Ureter (tissue), 1 donor: ENCODE measurements at places on chromosomes 1 and 21.

DNA sequence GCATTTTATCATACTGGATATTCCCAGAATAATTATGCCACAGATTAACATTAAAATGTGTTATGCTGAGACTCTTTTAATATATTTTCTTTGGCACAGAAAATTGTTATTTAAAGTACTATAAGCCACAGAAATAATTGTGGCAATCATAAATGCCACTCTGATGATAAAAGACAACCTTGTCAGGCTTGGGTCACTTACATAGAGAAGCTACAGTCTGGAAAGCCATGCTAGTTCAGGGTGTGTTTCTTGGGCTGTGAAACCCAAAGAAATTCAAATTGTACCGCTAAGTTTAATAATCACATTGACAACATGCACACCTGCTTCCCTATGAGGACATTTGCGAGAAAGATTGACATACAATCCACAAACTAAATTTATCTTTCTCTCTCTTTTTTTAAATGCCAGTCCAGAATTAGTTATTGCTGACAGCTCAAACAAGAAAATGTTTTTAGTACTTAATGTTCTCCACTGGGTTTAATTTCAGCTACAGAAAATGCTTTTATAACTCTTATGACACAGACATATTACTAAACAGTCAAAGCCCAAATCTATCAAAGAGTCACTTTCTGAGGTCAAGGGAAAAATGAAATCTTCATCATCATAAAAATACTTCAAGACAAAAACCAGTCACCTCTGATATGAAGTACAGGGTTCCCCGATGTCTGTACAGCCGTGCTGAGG is 38.7 kb downstream of the TTC13 start:
- no peak for DNase-seq

DNA sequence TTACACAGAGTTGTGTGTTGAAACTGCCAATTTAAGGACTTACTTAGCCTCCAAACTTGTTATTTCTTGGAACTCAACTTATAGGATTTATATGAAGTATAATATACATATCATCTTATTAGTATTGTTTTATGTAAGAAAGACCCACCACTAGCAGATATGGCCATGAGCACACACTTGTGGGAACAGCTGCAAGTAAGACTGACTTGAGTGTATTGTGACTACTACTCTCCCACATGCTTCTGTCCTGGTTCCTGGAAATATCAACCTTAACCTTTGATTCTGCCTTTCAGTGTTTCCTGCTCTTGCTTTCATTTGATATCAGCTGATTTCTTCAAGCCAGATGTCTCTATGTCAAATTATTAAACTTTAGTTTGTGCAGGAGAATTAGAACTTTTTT is 175.3 kb downstream of the MAGI3 start:
- no peak for DNase-seq

- DNase-seq: no peak
Measured at GRCh38 chr1:206521127-206521526, 13.8 kb downstream of the RASSF5 start.

GRCh38 chr1:225581186-225581585 is 71.7 kb downstream of the ENAH start:
- no peak for DNase-seq

GRCh38 chr1:85088408-85088784 is 40.1 kb upstream of the MCOLN3 start:
- no peak for DNase-seq

- no peak for DNase-seq
Measured at GRCh38 chr1:190588424-190588823, 110.8 kb upstream of the BRINP3 start.

DNA sequence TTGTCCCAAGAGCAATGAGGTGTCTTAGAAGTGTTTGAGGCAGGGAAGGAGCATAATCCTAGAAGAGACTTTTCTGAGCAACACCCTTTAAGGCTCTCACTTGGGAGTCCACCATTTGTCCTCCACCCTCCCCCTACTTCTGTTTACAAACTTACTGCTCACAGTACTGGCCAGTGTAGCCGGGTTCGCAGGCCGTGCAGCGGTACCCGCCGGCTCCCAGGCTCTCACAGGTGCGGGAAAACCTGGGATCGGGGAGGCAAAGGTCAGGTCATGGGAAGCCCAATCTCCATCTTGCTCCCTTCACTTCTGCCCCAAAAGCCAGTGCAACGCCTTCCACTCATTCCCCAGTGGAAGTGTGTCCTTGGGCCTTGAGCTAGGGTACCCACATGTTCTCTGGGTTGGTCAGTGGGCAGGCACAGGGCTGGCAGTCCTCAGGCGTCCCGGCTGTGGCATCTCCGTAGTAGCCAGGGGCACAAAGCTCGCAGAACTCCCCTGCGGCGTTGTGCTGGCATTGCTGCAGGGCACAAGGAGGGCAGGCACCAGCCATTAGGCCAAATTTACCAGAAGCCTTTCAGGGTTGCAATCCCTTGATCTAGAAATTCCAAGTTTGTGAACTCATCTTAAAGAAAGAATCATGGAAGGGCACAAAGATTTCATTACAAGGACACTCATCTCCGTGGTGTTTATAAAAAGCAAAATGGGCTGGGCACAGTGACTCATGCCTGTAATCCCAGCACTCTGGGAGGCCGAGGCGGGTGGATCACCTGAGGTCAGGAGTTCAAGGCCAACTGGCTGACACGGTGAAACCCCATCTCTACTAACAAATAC is 49.8 kb downstream of the LDLRAD2 start:
- no peak for DNase-seq

DNA sequence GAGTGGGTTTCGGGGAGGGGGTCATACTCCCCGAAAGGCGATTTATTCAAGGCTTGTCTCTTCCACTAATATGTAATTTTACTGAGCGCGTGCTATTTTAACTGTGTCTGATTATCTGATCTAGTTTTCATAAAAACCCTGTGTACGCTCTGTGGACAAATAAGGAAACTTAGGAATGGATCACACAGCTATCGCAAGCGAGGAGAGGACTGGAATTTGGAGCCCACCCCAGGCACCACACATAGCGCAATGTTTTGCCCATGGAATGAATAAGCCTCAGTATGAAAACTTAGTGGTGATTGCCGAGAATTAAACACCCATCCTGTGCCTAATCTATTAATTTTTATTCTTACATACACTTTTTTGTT is 9.8 kb upstream of the RAB42 start:
- DNase-seq: no peak

- no peak for DNase-seq
Measured at GRCh38 chr1:150484861-150485260, 2.4 kb upstream of the TARS2 start.

DNA sequence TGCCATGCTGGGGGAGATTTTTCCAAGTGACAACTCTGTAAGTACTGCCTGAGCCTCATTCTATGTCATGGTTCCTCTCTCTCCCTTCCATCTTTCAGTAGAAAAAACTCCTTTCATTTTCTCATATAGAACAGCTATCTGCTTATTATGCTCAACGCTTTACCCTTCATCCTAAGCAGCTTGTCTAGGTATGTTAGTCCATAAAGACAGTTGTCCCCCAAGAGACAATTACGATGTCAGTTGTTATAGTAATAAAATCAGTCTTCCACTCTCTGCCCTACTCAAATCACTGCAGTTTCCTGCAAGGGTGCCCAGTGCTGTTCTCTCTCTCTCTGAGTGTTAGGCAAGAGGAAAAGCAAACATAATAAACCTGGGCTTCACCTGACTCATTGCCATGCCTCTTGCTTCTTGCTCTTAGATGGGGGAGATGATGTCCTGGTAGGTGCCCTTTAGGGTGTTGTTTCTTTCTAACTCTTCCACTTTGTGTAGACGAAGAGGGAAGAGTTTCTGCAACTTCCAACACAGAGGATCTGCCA is 59.4 kb downstream of the PAPPA2 start:
- DNase-seq: no peak

DNA sequence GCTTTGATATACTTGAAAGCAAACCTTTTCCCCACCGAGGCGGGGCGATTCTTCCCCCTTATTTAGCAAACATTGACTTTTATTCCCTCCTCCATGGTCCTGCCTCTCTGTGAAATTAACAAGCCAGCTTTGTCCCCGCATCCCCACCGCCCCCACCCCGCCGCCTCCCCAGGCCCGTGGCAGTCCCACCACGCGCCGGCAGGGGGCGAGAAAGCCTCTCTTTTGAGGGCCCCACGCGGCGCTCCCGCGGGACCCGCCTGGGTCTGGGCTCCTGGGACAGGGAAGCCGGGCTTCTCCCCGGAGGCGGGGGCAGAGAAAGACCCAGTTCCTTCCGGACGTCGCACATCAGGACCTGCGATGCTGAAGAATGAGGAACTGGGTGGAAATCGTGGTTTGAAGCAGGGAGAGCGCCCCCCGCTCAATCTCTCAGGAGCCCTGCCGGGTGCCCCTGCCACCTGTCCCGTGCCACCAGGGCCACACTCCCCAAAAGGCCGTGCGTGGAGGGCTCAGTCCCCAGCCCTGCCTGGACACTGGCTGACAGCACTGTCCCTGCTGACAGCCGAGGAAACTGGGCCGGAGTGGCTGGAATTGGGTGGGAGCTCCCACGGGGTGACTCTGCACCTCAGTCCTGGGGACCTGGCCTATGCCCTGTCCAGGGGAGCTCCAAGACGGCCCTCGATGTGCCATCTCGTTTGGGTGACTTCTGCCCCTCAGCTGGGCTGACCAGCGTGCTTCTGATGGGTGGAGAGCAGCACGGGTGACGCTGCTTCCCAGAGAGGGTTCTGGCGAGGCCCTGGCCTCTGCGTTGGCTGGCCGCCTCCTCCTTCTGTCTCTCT is 8.6 kb upstream of the ACTRT2 start:
- DNase-seq: no peak

GRCh38 chr21:32338209-32338921 is 39.7 kb downstream of the MRAP start:
- DNase-seq: no peak

DNA sequence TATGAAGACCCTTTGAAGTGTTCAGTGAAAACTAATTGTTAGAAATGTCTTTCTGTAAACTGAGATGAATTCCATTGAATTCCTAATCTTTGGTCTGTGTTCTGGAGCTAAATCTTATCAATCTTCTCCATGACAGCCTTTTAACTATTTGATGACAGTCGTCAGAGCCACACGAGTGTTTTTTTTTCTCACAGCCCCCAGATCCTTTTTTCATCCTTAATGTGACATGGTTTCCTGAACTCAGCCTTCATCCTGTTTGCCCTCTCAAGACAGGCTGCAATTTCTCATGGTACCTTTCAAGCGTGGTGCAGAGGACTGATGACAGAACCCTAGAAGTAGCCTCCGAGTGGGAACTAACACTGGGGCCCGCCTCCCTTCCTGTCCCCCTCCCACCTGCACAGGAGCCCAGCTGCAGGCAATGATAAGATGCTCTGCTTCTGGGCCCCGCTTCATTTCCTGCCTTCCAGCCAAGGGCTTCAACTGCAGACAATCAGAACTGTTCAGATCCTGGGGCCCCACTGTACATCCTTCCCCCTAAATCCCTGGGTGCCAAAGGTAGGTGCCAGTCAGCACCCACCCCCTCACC is 114.6 kb upstream of the VAV3 start:
- no peak for DNase-seq

GRCh38 chr1:113744114-113744513 is 15.2 kb downstream of the PHTF1 start:
- no peak for DNase-seq

GRCh38 chr1:197937892-197938291 is 20.7 kb downstream of the LHX9 start:
- no peak for DNase-seq

DNA sequence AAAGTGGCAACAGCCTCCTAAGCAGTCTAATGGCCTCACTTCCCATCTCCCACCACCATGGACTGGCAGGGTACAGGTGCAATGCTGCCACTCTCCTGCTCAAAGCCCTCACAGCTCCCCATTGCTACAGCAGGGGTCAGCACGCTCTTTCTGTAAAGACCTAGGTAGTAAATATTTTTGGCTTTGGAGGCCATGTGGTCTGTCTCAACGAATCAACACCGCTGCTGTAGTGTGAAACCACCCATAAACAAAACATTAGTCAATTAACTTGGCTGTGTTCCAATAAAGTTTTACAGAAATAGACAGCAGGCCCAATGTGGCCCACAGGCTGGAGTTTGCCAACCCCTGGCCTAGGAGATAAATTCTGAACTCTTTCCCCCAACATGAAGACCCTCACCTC is 44.6 kb upstream of the TMEM125 start:
- no peak for DNase-seq

DNA sequence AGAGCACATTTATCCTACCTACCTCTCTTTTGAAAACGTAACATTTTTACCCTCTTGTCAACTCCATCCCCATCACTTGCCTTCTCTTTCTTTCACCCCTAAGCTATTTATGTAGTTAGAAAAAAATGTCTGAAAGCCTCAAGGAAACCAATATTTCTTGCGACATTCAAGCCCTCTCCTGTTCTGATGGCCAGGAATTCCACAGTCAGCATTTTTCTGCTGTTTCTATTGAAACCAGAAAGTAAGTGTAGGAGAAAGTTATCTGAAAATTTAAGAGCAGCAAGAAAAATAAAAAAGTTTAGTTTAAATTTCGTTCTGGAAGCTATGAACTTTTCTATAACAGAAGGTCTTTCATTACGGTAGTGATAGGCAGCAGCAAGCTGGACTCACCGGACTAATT is 247.6 kb upstream of the PBX1 start:
- DNase-seq: no peak
